ENCODE measurements at places on chromosomes 11 and 22.

DNA sequence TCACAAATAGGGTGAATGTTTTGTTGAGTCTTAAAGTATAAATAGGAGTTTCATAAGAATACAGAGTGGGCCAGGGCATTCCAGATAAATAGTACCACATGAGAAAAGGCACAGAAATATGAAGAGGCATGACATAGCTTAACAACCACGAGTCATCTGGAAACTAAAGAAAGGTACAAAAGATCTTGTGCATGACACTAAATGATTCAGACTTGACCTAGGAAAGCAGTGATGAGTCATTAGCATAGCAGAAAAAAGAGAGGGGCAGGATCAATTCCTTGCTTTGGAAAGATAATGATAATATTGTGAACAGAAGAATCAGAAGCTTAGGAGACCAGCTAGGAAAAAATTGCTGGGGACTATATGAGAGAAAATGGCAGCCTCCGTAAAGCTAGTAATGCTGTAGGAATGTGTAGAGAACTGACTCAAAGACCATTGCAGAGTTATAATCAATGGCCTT is 47.6 kb upstream of the FIBIN start:
- DNase-seq, result no peak

GRCh38 chr11:7924536-7924935 is 6.5 kb downstream of the OR10A6 start:
- DNase-seq, result no peak

GRCh38 chr11:5004424-5005274 is 10.0 kb downstream of the OR51L1 start:
- DNase-seq, result no peak

GRCh38 chr11:108672786-108673185 is 7.9 kb downstream of the DDX10 start:
- DNase-seq, result no peak

- no peak for DNase-seq
Measured at GRCh38 chr11:35347921-35348331, 71.4 kb downstream of the SLC1A2 start.

DNA sequence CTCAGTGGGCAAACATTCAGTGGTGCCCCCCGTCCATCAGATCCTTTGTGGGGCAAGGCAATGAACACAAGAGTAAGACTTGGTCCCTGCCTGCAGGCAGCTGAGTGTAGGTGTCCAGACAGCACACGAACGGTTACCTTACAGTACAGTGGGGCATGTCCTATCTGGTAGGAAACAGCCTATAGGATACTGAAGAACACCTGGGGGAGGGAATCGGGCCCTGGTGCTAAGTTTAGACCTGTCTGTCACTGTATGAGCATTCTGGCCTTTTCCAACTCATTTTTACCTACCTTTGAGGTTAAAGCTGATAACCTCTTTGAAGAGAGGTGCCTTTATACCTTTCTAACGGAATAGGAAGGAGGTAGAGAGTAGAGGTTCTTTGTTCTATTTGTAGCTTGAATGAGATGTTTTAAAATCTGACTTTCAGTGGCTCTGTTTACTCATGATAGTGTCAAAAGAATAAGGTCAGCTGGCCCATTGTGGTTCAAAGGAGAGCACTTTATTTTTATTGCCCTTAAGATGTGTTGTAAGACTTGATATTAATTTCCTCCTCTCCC is 8.9 kb downstream of the ZNRF3 start:
- no peak for DNase-seq

DNA sequence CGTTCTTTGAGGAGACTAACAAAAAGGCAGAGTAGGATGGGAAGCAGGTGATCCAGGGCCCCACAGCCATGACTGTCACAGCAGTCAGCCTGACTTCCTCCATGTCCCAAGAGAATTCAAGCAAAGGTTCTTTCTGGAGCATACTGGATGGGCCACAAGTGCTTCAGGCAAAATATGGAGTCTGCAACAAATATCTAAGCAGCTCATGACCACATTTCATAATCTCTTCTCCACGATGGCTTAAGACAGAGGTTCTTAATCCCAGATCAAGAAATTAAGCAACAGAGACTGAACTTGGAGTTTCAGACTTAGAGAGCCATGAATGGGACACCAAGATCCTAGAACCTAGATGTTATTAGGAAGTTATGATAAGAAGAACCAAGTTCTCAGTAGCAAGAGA is 31.6 kb downstream of the GUCY1A2 start:
- DNase-seq, result no peak

DNA sequence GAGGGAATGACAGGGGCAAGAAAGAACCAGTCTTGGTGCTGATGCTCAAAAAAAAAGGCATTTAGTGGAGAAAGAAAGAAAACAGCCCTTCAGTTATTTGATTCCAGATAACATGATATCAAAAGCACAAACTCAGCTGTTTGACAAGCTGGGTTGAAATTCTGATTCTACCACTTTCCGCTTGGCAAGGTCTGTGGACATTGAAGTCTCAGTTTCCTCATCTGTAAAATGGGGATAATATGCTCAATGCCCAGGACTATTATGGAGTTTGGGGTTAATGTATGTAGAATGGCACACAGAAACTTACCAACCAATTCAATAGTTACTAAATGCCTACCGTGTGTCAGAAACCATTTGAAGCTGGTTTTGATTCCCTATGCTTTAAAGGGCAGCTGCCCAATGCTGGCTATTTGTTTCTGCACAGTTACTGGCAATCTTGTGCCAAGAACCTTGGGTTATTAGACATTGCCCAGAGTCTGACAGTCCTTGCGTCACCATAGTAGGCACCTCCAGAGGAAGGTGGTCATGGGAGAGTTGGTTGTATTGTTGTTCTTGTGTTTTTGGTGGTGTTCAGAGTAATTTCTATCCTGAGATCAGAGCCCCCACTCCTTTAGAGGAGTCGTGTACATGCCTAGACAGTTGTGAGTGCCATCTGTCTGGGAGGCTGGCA is 19.5 kb downstream of the ELF5 start:
- no peak for DNase-seq

DNA sequence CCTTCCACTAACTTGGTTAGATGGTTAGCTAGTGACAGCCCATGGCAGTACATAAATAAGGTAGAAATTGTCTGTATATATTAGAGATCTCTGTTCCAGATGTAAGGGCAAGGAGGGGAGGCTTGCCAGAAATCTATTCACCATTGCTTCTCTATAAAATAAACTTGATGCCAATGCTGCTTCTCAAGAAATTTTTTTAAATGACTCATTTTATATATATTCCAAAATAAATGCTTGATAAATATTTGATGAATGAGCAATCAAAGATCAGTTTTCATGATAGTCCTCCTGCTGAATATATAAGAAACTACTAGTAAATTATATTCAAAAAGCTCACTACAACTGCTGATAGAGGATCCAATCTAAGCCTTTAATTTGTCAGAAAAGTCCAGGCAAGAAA is 710.6 kb upstream of the CCDC179 start:
- no peak for DNase-seq

DNA sequence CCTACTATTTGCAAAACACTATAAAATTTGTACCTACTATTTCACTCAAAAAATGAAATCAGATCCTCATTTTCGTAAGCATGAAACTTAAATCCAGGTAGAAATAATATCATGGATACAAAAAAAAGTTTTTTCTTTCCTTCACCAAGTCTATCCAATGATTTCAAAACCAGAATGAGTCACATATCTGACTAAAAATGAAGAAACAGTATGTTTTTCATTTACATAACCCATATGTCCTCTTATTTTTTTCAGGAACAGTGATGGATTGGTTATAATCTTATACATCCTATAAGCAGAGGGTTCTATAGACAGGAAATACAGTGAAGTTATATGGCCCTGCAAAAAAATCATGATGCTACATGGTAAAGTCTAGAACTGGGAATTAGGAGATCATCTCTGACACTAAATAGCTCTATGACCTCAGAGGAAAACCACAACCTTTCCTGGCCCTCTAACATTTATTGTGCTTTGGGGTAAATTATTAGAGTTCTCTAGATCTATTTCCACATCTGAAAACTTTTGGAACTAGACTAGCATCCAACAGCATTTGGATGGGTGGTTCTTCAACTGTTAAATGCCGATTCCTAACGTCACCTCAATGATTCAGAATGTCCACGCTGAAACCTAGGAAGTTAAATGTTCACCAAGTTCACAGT is 10.9 kb downstream of the MTMR2 start:
- DNase-seq, result no peak

DNA sequence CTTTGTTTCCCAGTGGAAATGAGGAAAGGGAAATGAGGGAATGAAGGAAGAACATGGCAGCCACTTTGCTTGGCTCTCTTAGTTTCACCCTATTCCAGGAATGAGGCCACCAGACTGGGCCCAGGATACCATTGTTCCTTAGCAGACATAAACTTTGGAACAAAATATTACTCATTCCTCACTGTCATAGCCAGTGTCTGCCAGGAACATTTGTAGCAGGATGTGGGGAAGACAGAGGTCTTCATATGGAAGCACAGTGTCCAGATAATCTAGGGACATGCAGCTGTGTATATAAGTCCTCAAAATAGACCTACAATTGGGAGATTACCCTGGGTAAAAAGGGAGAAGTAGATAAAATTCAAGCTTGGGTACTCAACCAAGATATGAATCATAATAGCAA is 15.2 kb upstream of the FUT4 start:
- DNase-seq, result no peak

DNA sequence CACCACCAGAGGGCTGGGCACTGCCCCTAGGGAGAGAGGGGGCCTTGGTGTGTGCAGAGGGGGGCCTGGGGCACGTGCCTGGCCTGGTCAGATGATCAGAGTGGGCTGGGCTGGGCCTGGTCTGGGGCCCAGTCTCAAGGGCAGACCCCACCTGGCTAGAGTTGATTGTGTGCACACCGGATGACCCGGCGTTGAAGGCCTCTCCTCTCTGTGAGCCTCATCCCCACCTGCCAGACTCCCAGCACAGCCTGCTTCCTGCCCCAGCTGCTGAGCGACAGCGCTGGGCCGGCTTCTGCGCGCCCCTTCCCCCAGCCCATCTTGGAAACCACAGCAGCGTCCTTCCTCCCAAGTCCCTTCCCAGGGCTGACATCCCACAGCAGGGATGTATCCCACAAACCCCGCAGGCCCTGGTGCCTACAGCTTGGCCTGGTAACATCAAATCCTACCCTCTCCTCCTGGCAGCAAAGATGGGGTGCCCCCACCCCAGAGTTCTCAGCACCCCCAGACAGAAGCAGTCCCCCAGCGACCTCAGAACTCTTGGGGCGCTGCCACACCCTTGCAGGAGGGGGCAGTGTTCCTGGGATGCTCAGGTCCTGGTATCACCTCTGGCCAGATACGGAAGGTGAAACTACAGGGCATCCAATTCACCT is 11.0 kb upstream of the TSSC4 start:
- no peak for DNase-seq

- no peak for DNase-seq
Measured at GRCh38 chr22:17358415-17358814, 10.8 kb upstream of the CECR2 start.

DNA sequence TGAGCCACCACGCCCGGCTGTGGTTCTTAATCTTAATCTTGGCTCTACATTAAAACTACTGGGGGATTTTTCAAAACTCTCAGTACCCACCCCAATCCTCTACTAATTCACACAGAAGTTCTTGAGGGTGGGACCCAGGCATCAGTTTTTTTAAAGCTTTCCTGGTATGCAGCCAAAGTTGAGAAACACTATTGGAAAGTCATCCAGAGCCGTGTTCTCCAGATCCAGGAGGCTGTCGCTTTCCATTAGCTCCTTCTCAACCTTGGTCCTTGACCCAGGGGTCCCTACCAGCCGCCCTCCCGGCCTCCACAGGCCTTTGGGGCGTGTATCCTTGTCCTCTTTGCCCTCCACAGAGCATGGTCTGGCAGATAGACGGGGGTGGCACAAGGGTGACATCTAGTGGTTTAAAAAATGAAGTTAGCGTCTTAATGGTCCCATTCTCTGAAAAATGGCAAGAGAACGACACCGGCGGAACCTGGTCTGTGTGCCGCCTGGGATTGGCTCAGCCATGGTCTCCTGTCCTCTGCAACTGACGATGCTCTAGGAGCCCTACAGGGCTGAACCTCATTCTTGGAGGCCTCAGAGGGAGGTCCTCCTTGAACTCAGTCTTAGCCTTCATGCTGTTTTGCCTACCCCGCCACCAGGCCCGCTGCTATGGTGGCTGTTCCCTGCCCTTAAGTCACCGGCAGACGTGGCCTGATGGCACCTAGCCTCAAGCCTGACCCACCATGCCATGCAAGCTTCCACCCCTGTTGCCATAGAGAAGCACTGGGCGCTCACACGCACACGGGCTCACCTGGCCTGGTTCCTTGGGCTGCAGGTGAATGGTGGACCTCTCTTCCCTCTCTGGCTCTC is 152.0 kb upstream of the SYN3 start:
- no peak for DNase-seq

GRCh38 chr22:40451210-40451609 is 80.8 kb downstream of the SGSM3 start:
- DNase-seq, result no peak

GRCh38 chr22:29768052-29768693 is 1.0 kb downstream of the UQCR10 start:
- no peak for DNase-seq

- DNase-seq, result no peak
Measured at GRCh38 chr11:114250993-114251814, 45.0 kb upstream of the NNMT start.

GRCh38 chr22:43356881-43357280 is 13.7 kb upstream of the SCUBE1 start:
- DNase-seq, result no peak

GRCh38 chr11:65816696-65817095 is 17.1 kb upstream of the SNX32 start:
- DNase-seq, result no peak

DNA sequence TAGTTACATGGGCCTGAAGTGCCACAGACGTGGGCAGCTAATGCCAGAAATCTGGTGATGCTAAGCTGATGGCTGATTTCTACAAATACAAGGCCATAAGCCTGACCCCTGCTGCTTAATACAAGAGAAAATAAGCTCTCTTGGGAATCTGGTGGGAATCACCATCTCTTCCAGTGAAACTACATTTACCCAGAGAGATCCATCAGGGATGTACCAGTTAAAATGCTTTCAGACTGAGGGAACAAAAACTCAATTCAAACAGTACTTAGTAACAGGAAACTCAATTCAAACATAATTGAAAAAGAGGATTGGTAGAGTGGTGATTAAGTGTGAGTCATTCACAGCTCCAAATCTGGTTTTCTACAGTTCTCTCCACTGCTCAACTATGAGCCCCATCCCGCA is 1.7 kb upstream of the CAVIN3 start:
- no peak for DNase-seq

DNA sequence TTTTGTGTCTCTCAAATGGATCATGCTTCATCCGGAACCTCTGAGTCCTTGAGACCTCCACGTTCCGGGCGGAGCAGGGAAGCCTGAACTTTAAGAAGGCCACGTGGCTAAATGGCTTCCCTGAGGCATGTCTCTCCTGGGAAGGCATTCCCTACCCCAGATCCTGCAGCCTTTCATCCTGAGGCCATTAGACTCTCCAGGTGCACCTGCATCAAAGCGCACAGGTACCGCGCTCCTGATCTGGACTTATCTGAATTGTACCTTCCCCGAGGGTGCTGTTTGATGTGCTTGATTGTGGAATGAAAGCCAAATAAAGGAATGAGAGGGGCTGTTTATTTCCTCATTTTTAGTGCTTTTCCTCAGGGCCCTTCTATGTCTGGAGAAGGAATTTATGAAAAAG is 22.5 kb downstream of the C22orf31 start:
- no peak for DNase-seq
